ENCODE measurements at places on chromosomes 1 and 21.

DNA sequence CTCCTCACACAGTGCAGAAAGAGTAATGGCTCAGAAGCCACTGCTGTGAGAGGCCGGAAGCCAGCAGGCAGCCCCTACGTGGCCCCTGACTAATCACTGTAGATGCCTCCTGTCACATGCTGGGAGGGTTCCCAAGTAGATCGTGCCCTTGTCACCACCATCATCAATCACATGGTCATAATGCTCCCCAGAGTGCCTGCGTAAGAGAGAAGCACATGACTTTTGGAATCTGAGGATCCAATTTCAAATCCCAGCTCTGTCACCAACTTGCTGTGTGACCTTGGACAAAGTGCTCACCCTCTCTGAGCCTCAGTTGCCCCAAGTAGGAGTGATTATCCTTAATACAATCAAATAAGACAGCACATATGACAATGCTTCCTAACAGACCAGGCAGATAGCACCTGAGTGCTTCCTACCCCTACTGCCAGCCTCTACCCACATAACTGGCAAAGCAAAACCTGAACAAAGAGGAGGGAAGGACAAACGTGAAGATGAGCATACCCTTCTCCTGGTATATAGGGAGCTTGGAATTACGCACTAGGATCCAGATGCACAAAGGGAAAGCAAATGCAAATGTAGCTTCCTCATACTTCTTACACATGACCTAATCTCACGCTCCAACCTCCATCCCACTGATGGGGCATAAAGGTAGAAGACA lies 65.7 kb downstream of the SDC3 start:
- no peak for DNase-seq

- no peak for DNase-seq
These were observed 26.2 kb upstream of the C1orf105 start for GRCh38 chr1:172394141-172394751.

DNA sequence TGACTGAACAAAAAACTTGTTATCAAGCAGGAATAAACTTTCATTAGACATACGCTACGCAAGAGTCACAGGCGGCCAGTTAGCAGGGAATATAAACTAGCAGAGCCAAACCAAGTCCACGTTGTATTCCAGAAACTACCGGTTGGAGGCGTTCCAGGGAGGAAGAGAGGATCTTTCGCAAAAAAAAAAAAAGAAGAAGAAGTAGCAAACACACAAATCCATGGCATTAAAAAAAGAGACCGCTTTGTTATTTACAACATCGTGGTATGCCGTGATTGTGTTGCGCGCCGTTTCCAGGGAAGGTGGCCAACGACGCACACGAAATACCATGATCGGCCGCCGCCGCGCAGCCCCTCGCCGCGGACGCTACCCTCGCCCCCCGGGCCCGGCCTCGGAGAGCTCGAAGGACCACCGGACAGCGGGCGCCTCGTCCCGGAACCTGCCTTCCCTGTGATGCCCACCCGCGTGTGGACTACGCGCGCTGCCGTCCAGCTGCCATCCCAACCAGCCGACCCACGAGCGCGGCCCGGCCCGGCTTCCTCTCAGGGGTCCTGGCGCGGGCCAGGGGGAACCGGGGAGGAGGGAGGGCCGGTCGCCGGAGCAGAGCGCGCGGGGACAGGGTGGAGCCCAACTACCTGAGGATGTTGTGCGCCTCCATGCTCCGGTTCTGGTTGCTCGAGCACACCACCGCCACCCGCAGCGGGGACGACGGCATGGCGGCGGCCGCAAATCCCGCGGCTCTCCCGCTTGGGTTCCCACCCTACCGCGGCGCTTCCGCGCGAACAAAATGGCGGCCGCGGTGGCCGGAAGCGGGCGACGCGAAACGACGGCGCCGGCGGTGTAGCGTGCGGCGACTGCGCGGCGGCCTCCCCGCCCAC lies 581 bp downstream of the SSU72 start:
- DNase-seq = no peak

GRCh38 chr1:53089478-53090226 lies 27.6 kb downstream of the PODN start:
- DNase-seq = no peak

- no peak for DNase-seq
These were observed 9.8 kb upstream of the LUZP1 start for GRCh38 chr1:23178414-23178813.

- no peak for DNase-seq
These were observed 21.7 kb downstream of the SLC26A9 start for GRCh38 chr1:205921570-205921909.

DNA sequence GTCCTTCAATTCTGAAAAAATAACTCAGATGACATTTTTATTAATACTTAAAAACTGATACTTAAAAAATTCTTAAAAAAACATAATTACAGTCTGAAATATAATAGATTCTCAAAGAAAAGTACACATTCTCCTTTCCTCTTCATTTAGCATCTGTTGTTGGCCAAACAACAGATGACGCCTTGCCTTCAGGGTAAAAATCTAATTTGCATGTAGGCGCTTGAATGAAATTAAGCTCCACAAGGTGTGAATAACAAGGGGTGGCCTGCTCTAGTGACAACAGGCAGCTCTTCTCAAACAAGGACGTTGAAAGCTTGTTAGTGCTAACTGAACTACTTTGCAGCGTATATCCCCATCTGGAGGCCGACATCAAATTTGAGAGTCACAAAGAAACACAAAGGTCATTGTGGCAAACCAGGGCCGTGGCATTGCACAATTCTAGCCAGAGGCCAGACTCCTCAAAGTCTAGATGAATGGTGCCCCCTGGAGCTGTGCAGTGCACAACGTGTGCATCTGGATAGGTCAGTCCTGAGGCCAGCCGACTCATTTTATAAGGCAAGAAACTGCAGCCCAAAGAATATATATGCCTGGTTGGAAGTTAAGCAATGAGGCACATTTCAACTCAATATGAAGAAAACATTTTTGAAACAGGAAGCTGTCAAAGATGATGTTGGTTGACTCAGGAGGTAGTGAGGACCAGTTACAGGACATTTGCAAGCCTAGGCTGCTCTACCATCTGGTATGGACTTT lies 459.2 kb upstream of the RUNX1 start:
- peak; percentile 74 for DNase-seq

DNA sequence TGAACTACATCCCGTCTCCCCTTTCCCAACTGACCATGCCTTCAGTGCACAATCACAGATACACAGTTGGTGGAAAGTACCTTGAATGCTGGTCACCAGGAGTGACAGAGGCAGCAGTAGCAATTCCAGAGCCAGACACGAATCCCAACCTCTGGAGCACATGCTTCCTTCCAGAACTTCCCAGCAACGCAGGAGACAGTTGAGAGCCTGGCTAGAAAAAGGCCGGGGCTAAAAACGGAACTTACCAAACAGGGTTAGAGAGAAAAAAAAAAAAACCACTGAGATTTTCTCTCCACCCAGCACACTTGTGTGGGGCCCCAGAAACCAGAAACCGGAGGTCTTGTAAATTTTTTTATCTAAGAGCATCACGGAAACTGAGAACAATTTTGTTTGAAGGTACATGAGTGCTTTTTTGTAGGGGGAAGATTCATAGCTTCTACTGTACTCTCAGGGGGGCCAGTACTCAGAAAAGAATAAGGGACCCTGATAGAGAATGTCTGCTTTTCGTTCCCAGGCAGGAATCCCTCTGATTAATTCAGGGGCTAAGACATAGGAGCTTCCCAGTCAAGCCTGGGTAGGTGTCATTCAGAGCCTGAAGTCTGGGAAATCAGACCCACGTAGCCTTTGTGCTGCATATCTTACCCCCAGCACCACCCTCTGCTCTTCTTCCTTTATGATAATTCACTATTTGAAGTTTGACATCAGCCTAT lies at the start of gene CD48:
TSS of gene CD48 (minus strand) at position 221 of the 710 bp plus-strand sequence. CDS start at position 162, 59 bp downstream.
- DNase-seq = no peak

GRCh38 chr1:157894613-157895165 lies 53.1 kb upstream of the CD5L start:
- no peak for DNase-seq

DNA sequence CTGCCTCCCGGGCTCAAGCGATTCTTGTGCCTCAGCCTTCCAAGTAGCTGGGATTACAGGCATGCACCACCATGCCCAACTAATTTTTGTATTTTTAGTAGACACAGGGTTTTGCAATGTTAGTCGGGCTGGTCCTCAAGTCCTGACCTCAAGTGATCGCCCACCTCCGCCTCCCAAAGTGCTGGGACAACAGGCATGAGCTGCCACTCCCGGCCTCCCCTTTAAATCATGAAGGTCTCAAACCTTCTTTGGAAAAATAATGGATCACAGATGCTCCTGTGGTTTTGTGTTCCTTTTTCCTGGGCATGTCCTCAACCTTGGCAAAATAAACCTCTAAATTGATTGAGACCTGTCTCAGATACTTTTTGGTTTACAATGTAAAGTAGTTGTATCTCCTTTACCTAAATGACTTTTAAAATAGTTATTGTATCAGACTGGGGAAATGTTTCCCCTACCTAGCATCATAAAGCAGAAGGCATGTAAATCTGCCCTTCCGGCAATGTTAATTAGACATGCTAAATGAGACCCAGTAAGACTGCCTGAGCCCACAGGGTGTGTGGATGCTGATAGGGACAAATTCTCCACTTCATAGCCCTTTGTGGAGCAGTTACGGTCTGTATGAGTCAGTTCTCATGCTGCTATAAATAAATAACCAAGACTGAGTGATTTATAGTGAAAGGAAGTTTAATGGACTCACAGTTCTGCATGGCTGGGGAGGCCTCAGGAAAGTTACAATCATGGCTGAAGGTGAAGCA lies 27.8 kb downstream of the CBR1 start:
- DNase-seq = no peak
